Smooth muscle cell of bladder (primary cell): ENCODE measurements at places on chromosomes 7 and 10. TPM values are rescaled to one million over a fixed set of nuclear protein-coding genes. Genes with fewer than 3 reads are reported as not detected.

The KCNMA1 gene
- 19.9 and 30.9 TPM in 2 replicates for total RNA-seq

The RBP3 gene
- total RNA-seq, result under 0.01 TPM in 1 of 2 replicates, not detected in the other

The DDC gene
- total RNA-seq, result not detected in 2 replicates

The TCTN3 gene
- 31.6 and 41.9 TPM in 2 replicates for total RNA-seq

The RPEL1 gene
- under 0.01 TPM in 1 of 2 replicates, not detected in the other for total RNA-seq

The NEBL gene
- total RNA-seq, result under 0.01 and 0.09 TPM in 2 replicates

The CYP3A7 gene
- 0.14 and 0.46 TPM in 2 replicates for total RNA-seq

The SPOCK2 gene
- total RNA-seq, result 0.37 and 0.43 TPM in 2 replicates

The AKR1C4 gene
- total RNA-seq, result not detected in 2 replicates

The OR2A1 gene
- total RNA-seq, result not detected in 2 replicates

The PDIA4 gene
- total RNA-seq, result 422 and 623 TPM in 2 replicates

The CYP17A1 gene
- not detected in 2 replicates for total RNA-seq

The ZEB1 gene
- 144 and 188 TPM in 2 replicates for total RNA-seq

The KLF14 gene
- 0.09 TPM in 1 of 2 replicates, not detected in the other for total RNA-seq

The ADCY1 gene
- 0.18 and 0.28 TPM in 2 replicates for total RNA-seq

The MEOX2 gene
- 0.14 and 0.37 TPM in 2 replicates for total RNA-seq

The ABCC2 gene
- total RNA-seq, result 1.6 and 2.4 TPM in 2 replicates

The ASB10 gene
- total RNA-seq, result not detected in 2 replicates

The SPDYE8 gene
- total RNA-seq, result not detected in 2 replicates

The SORCS3 gene
- not detected in 2 replicates for total RNA-seq

The SLIT1 gene
- under 0.01 TPM in 1 of 2 replicates, not detected in the other for total RNA-seq

The ORC5 gene
- total RNA-seq, result 14.2 and 16.5 TPM in 2 replicates

The GPNMB gene
- 58.6 and 163 TPM in 2 replicates for total RNA-seq

The TRIM50 gene
- not detected in 2 replicates for total RNA-seq

The RADIL gene
- total RNA-seq, result 0.46 and 0.57 TPM in 2 replicates

The GDF10 gene
- 0.14 and 1.2 TPM in 2 replicates for total RNA-seq

The SMO gene
- total RNA-seq, result 30.2 and 33.5 TPM in 2 replicates

The COL17A1 gene
- total RNA-seq, result 0.43 and 0.74 TPM in 2 replicates

The NEUROD6 gene
- total RNA-seq, result not detected in 2 replicates

The PALS2 gene
- 24.9 and 49.8 TPM in 2 replicates for total RNA-seq

The RGR gene
- total RNA-seq, result not detected in 2 replicates

The MMD2 gene
- not detected in 2 replicates for total RNA-seq

The ANK3 gene
- total RNA-seq, result 3.3 and 5.4 TPM in 2 replicates

The NPC1L1 gene
- 0.09 and 0.14 TPM in 2 replicates for total RNA-seq

The NPY gene
- total RNA-seq, result not detected in 2 replicates

The SERPINE1 gene
- 233 and 240 TPM in 2 replicates for total RNA-seq

The STYXL1 gene
- total RNA-seq, result 56.9 and 65.8 TPM in 2 replicates
